NCI-H460 (cell line): ENCODE measurements at places on chromosomes 3 and 15. TPM values are rescaled to one million over a fixed set of nuclear protein-coding genes. Genes with fewer than 3 reads are reported as not detected.

EPHB3 gene
- not detected in 2 replicates for total RNA-seq

SNRPN gene
- 222 and 226 TPM in 2 replicates for total RNA-seq

SLC12A1 gene
- total RNA-seq, result not detected in 2 replicates

GOLGA8M gene
- not detected in 2 replicates for total RNA-seq

PIERCE2 gene
- total RNA-seq, result 38.2 and 40.4 TPM in 2 replicates

ACOX2 gene
- total RNA-seq, result 9.3 and 11.5 TPM in 2 replicates

CHRD gene
- 0.07 TPM in 1 of 2 replicates, not detected in the other for total RNA-seq

CLDN16 gene
- total RNA-seq, result 0.78 and 0.87 TPM in 2 replicates

CPEB1 gene
- total RNA-seq, result 1.6 and 2.2 TPM in 2 replicates

SLC24A5 gene
- total RNA-seq, result not detected in 2 replicates

TRAT1 gene
- total RNA-seq, result not detected in 2 replicates

LMOD3 gene
- total RNA-seq, result 0.84 and 1.1 TPM in 2 replicates

GRCh38 chr3:80439490-80439889, 671.7 kb upstream of the ROBO1 start:
- DNase-seq, result no peak

- DNase-seq, result no peak
Observed at GRCh38 chr3:129185783-129186182, 2.1 kb upstream of the CNBP start.

DNA sequence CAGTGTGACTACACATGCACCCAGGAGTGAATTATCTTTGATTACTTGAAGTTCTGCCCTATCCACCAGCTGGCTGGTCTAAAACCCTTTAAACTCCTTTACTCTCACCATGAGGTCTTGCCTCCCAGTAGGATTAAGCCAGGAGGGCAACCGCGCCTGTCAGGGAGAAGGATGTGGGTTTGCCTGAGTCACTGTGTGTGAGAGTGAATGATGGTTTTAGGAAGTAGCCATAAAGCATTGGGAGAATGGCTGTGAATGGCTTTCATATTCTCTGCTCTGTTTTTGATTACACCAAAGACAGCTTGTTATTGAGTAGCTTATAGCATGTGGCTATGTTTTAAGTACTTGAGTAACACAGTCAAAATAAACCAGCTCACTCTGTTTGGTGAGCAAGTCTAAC, 637.7 kb upstream of the TBL1XR1 start:
- DNase-seq, result no peak

DNA sequence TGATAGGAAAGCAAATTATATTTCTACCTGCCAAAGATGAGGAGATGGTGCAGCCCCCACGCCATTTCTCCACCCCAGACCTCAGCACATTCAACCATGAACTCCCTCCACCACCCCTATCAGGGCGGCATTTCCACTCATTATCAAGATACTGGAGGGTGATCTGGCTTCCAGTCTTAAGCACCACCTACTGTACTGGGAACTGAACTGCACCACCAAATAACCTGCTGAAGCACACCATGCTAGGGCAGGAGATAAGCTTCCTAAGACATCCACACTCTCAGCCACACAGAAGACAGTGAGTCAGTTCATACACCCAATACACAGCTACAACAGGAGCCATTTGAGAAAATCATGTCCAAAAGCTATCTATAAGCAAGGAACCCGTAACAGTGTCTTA, 98.8 kb downstream of the FGF7 start:
- no peak for DNase-seq

DNA sequence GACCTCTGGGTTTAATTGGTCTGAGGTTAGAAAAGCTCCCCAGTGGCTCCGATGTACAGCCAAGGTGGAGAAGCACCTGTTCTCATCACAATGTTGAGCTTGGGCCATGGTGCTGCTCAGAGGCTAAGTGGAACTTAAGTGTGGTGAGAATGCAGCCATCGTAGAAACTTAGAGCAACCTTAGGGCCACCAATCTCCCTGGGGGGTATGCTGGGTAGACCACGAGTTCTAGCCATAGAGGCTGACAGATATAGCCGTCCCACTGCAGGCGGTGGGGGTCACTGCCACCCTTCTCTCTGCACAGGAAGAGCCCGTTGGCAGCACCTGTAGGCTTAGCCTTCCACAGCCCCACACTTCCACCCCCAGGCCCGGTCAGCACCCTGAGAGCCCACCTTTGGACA, 38.0 kb downstream of the MGLL start:
- DNase-seq, result no peak

DNA sequence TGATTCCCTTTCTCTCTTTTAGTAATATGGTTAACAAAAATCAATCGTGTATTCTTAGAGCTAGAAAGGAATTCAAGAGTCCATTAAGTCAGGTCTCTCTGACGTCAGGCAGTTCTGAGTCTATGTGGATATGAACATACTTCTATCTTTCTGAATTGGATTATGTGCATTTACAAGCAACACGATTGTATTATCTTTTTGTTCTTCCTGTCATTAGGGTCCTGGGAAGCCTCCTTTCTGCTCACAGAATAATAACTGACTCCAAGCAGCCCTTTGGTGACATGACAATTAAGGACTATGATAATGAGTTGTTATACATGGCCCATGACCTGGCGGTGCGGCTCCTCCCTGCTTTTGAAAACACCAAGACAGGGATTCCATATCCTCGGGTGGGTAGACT, 14.0 kb downstream of the EDEM1 start:
- no peak for DNase-seq

DNA sequence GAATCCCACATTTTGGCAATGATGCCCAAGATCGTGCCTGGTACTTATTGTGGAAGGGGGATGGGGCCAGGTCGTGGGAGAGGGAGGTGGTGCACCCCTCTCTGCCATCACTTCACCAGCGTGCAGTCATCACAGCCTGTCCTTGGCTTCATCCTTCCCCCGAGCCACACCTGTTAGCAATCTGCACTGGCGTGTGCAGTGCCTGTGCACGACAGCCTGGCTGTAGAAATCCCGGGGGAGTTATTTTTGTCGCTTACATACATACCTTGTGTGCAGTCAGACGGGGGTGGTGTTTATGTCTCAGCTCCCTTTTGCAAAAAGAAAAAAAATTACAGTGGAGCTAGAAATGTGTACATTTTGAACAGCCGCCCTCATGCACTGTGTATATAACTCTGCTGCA, 216.0 kb downstream of the TLE3 start:
- DNase-seq, result no peak

DNA sequence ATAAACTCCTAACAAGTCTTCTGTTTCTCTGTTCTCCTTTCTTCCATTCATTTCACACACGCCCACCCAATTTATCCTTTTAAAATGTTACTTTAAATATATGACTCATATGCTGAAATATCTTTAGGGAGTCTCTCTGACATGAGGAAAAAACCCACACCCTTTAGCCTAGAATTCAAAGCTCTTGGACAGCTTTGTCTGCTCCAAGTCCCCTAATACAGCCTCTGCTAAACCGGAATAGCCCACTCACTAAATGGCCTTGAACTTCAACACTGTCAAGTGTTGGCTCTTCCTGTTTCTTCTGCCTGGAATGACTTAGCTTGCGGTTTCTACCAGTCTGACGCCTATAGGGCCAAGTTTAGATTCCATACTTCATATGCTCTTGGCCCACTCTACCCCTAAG, 3.3 kb upstream of the CD96 start:
- no peak for DNase-seq

- no peak for DNase-seq
Observed at GRCh38 chr3:50300681-50301254, 1.6 kb upstream of the HYAL3 start.

- DNase-seq, result no peak
Observed at GRCh38 chr15:31465083-31465955, 138.7 kb downstream of the KLF13 start.

DNA sequence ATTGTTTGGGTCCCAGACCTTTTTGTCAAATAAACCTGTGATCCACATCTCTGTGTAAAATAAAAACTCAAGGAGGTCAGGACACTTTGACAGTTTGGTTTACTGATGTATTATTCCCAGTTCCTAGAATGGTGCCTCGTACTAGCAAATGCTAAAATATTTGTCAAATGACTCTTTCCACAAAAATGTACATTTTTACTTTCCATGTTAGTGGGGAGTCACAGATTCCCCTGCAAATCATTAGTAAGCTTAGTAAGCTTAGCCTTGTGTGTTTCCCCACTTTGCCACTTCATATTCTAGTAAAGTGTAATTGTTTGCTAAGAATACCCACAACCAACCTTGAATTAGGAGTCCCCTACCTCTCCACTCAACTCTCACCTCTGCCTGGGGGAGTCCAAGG, 2.4 kb upstream of the MAGI1 start:
- no peak for DNase-seq

- no peak for DNase-seq
Observed at GRCh38 chr15:78325092-78325843, 14.9 kb upstream of the CRABP1 start.

GRCh38 chr15:57827971-57828370, 121.5 kb downstream of the POLR2M start:
- DNase-seq, result no peak

- DNase-seq, result no peak
Observed at GRCh38 chr15:94610485-94610884, 379.1 kb downstream of the MCTP2 start.

GRCh38 chr3:169822540-169822939, 9.8 kb upstream of the LRRC34 start:
- DNase-seq, result no peak

GRCh38 chr3:122615303-122615702, 37.9 kb downstream of the PARP15 start:
- DNase-seq, result no peak

DNA sequence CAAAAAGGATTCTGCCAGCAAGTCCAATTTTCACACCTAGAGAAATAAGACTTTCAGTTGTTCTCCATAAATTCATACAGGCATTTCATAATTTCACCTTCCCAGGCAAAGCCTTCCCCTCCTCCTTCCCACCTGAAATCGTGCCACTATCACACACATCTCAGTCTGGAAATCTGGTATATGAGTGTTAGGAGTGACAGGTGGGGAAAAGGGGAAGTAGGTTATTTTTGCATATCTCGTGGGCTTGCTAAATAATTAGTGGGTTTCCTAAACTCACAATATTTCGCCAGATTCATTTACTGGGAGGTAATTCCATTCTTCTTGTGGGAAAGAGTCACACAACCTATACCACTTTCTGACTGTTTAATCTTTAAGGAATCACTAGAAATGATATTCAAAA, 7.4 kb downstream of the ALDH1A2 start:
- no peak for DNase-seq

- no peak for DNase-seq
Observed at GRCh38 chr15:99210334-99210733, 39.0 kb downstream of the TTC23 start.

- no peak for DNase-seq
Observed at GRCh38 chr3:67662733-67663132, 8.3 kb upstream of the SUCLG2 start.

DNA sequence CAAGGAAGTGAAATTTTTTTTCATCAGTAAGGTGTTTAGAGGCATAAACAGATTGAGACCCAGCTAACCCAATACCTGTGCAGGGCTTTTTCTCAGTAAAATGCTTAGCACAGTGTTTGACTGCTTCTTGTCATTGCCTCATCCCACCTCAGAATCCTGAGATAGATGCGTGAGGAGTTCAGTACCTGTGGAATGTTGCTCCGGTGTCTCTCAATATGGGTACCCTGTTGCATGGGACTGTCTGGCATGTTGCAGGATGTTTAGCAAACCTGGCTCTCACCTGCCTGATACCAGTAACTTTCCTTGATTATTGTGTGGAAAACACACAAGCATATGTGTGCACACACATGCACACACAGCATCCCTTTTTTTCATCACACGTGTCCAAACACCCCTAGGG, 128.4 kb downstream of the MCTP2 start:
- no peak for DNase-seq

- DNase-seq, result peak; percentile 79
Observed at GRCh38 chr15:60535743-60536142, 56.8 kb upstream of the ICE2 start.
